ENCODE measurements at places on chromosomes 3 and 15.

GRCh38 chr3:123343296-123344174 is 105.4 kb downstream of the ADCY5 start:
- no peak for DNase-seq

GRCh38 chr3:28345690-28346089 is 2.8 kb upstream of the ZCWPW2 start:
- no peak for DNase-seq

- no peak for DNase-seq
Observed at GRCh38 chr15:84690342-84690741, 25.6 kb downstream of the SEC11A start.

DNA sequence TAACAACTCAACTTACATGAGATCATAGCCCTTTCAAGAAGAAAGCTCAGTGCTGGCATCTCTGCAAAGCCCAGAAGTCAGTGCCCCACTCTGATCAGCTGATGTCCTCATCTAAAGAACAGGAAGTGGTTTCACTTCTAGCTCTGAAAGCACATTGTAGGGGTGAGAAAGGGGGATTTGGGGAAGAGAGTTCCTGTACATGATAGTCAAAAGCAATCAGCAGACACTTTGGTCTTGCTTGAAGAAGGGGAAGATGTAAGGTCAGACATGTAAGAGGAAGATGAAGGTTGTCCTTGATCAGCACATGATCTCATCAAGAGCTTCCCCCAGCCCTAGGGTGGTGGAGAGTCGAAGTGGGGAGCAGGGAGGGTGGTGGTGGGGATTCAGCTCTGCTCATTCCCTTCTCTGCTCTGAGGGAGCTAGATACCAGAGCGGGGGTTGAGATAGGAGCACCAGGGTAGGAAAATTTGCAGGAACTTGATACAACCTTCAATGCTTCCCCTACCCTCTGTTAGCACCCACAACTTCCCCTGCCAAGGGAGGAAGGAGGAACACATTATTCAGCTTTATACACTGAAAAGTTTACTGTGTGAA is 76.4 kb upstream of the ETV5 start:
- no peak for DNase-seq

- DNase-seq, result no peak
Observed at GRCh38 chr15:48440084-48440483, 108.9 kb downstream of the DUT start.

GRCh38 chr3:130480736-130481135 is 36.2 kb upstream of the COL6A6 start:
- peak; percentile 45 for DNase-seq

GRCh38 chr3:156151824-156152428 is 31.5 kb downstream of the KCNAB1 start:
- peak; percentile 74 for DNase-seq

- DNase-seq, result no peak
Observed at GRCh38 chr15:90801803-90802202, 66.6 kb upstream of the FURIN start.

DNA sequence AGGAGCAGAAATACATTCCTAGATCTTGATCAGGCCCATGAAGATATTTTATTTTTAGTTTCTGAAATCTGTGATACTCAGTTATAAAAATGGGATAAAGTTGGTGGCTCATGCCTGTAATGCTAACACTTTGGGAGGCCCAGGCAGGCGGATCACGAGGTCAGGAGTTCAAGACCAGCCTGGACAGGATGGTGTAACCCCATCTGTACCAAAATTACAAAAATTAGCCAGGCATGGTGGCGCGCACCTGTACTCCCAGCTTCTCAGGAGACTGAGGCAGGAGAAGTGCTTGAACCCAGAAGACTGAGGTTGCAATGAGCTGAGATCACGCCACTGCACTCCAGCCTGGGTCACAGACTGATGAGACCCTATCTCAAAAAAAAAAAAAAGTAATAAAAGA is 105.5 kb downstream of the IL1RAP start:
- no peak for DNase-seq

GRCh38 chr15:100338971-100339444 is 2.8 kb downstream of the ADAMTS17 start:
- peak; percentile 26 for DNase-seq

DNA sequence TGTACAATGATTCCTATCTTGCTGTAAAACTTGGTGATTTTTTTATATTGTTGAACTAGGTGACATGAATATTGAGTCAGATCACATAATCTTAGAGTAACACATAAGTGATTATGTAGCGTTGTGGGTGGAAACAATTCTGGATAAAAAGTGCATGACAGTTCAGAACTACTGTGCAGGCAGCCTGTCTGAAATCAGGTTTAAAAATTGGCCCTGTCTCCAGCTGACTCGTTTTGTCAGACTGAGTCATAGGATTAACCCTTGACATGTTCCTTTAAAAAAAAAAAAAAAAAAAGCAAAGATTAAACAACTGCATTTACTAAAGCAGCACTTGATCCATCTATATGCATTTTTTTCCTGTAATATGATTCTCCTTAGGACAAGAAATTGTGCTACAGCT is 160.0 kb upstream of the CGNL1 start:
- no peak for DNase-seq

DNA sequence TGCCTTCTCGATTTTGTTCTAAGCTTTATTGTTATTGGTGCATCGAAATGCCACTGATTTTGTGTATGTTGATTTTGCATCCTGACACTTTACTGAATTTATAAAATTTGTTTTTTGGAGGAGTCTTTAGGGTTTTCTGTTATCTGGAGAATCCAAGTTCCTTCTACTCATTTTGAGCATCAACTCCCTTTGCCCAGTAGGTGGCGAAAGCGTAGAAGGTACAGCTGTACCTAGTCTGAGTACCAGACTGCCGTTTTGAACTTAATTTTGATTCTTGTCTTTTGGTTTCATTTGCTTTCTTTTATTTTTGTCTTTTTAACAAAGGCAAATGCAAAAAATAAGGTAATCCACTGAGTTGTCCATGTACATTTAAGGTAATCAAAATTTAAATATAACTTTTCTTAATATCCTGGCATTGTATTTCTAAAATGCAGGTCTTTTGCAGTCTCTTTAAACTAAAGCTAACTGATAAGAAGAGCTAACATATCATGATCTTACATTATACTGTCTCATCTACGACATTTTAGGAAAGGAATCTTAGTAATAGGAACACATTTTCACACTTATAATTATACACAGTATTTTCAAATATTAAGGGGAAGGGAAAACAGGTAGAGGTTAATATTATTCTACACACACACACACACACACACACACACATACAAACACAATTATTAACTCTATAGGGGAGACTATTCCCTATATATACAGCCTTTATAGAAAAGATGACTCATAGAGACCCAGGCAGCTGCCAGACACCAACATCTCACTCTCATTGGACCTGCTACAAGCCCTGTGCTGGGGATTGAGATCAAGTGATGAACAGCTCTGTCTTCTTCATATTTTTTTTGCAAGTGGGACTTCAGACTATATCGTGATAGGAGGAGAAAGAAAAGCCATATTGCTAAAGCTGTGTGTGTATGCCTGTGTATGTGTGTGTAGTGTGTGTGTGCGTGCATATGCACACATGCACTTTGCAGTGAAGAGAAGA is 71.8 kb downstream of the SYNPR start:
- peak; percentile 49 for DNase-seq

GRCh38 chr3:178500631-178501030 is 35.6 kb upstream of the KCNMB2 start:
- DNase-seq, result no peak
